ENCODE measurements at places on chromosomes 13 and 19.
A peak's percentile ranks its signal among the peaks of the same experiment; 100 is the strongest.

DNA sequence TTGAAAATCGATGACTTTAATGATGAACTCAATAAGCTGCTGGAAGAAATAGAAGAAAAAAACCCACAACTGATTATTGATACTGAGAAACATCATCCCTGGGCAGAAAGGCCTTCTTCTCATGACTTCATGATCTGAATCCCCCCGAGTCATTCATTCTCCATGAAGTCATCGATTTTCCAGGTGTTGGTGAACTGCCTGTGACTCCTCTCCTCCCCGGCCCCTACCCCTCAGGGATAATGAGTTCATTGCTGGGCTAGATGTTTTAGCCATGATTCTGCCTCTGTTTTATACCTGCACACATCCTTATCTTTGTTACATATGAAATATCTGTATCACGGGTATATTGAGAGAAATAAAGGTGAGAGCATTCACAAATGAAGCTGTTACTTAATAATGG lies 34.6 kb downstream of the NLRP2 start:
- H3K27ac ChIP-seq = no peak overlapping the region
- peaks cover 2% of the 10 kb centered on the region for H3K4me1 ChIP-seq
- no peak overlapping the region for H3K4me3 ChIP-seq

GRCh38 chr13:74056801-74057542 lies 77.2 kb downstream of the KLF12 start:
- H3K27ac ChIP-seq = no peak overlapping the region
- no peaks in the 10 kb centered on the region for H3K27me3 ChIP-seq

GRCh38 chr13:94063848-94064247 lies 415.6 kb downstream of the DCT start:
- no peak overlapping the region for H3K27ac ChIP-seq
- no peaks in the 10 kb centered on the region for H3K27me3 ChIP-seq
- H3K4me1 ChIP-seq = no peaks in the 10 kb centered on the region
- H3K4me3 ChIP-seq = no peak overlapping the region

DNA sequence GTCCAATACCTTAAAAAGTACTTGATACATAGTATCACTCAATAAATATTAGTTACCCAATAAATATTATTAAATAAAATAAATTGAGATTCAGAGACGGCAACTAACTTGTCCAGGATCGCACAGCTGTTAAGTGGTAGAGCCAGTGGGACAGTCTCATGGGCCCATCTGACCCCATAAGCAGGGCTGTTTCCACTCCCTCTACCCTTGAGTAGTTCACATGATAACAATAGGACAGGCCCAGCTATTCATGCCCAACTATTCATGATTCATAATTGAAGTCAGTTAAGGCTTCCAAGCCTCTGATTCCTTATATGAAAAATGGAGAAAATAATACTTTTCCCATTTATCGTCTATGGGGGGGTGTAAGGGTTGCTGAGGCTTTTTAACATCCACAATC lies 78.2 kb downstream of the C13orf42 start:
- no peaks in the 10 kb centered on the region for H3K36me3 ChIP-seq
- H3K4me3 ChIP-seq = no peak overlapping the region
- peaks cover 7% of the 10 kb centered on the region for H3K4me1 ChIP-seq
- H3K27me3 ChIP-seq = peaks cover 5% of the 10 kb centered on the region
- no peak for DNase-seq

GRCh38 chr13:113153810-113154748 lies 4.4 kb upstream of the PROZ start:
- H3K27me3 ChIP-seq = peaks cover 32% of the 10 kb centered on the region
- H3K36me3 ChIP-seq = peaks cover 3% of the 10 kb centered on the region
- peaks cover 18% of the 10 kb centered on the region for H3K4me1 ChIP-seq
- peak; percentile 35 for DNase-seq
- H3K27ac ChIP-seq = peak overlapping the region; percentile 72

- DNase-seq = peak; percentile 23
- H3K4me3 ChIP-seq = peak overlapping the region; percentile 4
- H3K27ac ChIP-seq = peak overlapping the region; percentile 77
- peaks cover 12% of the 10 kb centered on the region for H3K4me1 ChIP-seq
Observed at GRCh38 chr19:51114087-51114729, 6.0 kb upstream of the CTU1 start.

DNA sequence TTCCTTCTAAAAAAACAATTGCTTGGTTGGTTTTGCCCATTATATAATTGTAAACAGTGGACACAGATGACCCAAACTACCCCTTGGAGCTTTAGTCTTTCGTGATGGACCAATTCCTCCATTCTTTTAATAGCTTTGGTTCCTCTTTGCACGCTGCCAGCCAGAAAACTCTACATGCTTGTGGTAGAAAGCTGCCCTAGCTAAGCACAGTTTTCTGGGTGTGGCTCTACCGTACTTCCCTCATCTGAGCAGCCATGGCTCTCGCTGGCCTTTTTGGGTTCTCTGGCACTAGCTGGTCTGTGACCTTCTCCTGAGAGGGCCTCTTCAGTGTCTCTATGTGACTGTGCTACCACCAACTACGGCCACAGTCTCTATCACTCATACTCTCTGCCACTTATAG lies 29.9 kb upstream of the CEBPA start:
- no peaks in the 10 kb centered on the region for H3K36me3 ChIP-seq
- DNase-seq = no peak
- H3K27me3 ChIP-seq = peaks cover 2% of the 10 kb centered on the region
- H3K27ac ChIP-seq = no peak overlapping the region

DNA sequence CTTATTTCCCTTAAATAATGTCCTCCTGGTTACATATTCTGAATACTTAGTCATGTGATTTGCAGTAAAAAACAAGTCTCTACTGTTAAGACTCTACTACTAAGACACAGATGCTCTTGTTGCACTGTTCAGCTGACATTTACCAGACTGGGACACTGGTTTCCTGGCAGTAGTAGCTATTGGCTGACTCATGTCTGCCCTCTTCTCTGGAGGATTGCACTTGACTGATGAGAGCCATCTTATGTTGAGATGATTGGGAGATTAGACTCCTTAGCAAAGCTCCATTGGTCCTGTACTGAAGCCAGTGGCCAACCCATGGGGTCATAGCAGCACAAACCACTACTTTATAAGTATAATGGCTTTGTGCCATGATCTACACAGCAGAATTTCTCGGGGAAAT lies 1672.6 kb upstream of the PCDH20 start:
- H3K4me1 ChIP-seq = no peaks in the 10 kb centered on the region
- DNase-seq = no peak
- H3K27ac ChIP-seq = no peak overlapping the region
- H3K27me3 ChIP-seq = no peaks in the 10 kb centered on the region
- H3K36me3 ChIP-seq = no peaks in the 10 kb centered on the region

GRCh38 chr13:26881154-26881553 lies 120.6 kb upstream of the GPR12 start:
- H3K27me3 ChIP-seq = peaks cover 5% of the 10 kb centered on the region
- no peak overlapping the region for H3K4me3 ChIP-seq
- no peaks in the 10 kb centered on the region for H3K4me1 ChIP-seq
- H3K36me3 ChIP-seq = no peaks in the 10 kb centered on the region

- H3K4me3 ChIP-seq = no peak overlapping the region
- no peaks in the 10 kb centered on the region for H3K4me1 ChIP-seq
- DNase-seq = no peak
- H3K36me3 ChIP-seq = no peaks in the 10 kb centered on the region
- H3K27me3 ChIP-seq = peaks cover 6% of the 10 kb centered on the region
- H3K27ac ChIP-seq = no peak overlapping the region
Observed at GRCh38 chr19:4208385-4209094, 20.8 kb upstream of the EBI3 start.

- peaks cover 7% of the 10 kb centered on the region for H3K4me1 ChIP-seq
- peaks cover 4% of the 10 kb centered on the region for H3K36me3 ChIP-seq
- no peaks in the 10 kb centered on the region for H3K27me3 ChIP-seq
- H3K4me3 ChIP-seq = no peak overlapping the region
Observed at GRCh38 chr13:22099585-22099984, 428.7 kb downstream of the FGF9 start.

GRCh38 chr13:107928762-107929161 lies 286.6 kb downstream of the LIG4 start:
- no peak overlapping the region for H3K27ac ChIP-seq
- DNase-seq = no peak
- no peaks in the 10 kb centered on the region for H3K27me3 ChIP-seq

DNA sequence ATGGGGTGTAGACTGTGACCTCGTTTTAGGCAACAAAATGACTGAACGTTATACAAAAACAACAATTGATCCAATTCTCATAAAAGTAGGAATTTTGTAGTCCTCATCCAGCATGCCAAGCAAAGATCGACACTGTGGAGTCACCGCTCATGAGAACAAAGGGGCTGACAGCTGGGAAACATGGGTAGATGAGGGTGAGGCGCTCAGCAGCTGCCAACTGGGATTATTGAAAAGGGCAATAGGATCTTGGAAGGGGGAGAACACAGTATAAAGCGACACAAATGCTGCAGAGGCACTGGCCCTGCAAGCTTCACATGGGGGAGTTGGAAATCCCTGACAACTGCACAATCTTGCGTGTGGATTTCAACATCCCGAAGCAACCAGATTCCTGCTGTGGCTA lies 5.4 kb upstream of the ZNF765 start:
- H3K4me3 ChIP-seq = no peak overlapping the region
- no peak for DNase-seq
- peaks cover 5% of the 10 kb centered on the region for H3K4me1 ChIP-seq
- H3K36me3 ChIP-seq = peaks cover 20% of the 10 kb centered on the region
- H3K27ac ChIP-seq = no peak overlapping the region
- H3K27me3 ChIP-seq = no peaks in the 10 kb centered on the region

DNA sequence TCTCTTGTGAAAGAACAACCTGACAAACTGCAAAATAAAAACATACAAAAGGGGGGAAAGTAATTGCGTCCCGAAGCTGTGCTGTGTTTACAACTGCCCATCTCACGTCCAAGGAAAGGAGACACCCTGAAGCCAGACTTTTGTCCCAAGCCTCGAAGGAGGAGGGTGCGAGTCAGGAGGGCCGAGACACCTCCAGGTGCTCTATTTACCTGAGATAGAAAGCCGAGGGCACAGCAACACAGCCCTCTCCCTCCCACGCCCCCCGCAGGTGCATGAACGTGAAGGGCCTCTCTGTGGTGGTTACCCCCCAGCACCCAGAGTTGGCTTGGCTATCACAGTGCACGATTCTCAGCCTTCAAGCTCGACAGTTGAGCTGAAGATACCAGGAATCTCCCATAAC lies 33.2 kb downstream of the NLRP13 start:
- H3K27ac ChIP-seq = no peak overlapping the region
- H3K36me3 ChIP-seq = no peaks in the 10 kb centered on the region
- no peaks in the 10 kb centered on the region for H3K4me1 ChIP-seq
- no peak for DNase-seq

GRCh38 chr13:61908906-61909615 lies 493.4 kb upstream of the PCDH20 start:
- H3K27ac ChIP-seq = no peak overlapping the region
- H3K4me3 ChIP-seq = no peak overlapping the region
- H3K27me3 ChIP-seq = no peaks in the 10 kb centered on the region

GRCh38 chr13:35378939-35379338 lies 97.5 kb downstream of the MAB21L1 start:
- no peak overlapping the region for H3K27ac ChIP-seq
- DNase-seq = no peak
- H3K36me3 ChIP-seq = no peaks in the 10 kb centered on the region
- H3K4me1 ChIP-seq = no peaks in the 10 kb centered on the region
- no peaks in the 10 kb centered on the region for H3K27me3 ChIP-seq
- no peak overlapping the region for H3K4me3 ChIP-seq

- no peak overlapping the region for H3K27ac ChIP-seq
- H3K27me3 ChIP-seq = peaks cover 3% of the 10 kb centered on the region
- H3K4me1 ChIP-seq = no peaks in the 10 kb centered on the region
- no peak for DNase-seq
Observed at GRCh38 chr19:14632286-14632685, 42.4 kb downstream of the ADGRE3 start.

- H3K36me3 ChIP-seq = no peaks in the 10 kb centered on the region
- no peaks in the 10 kb centered on the region for H3K4me1 ChIP-seq
- no peak overlapping the region for H3K27ac ChIP-seq
- no peak overlapping the region for H3K4me3 ChIP-seq
- DNase-seq = no peak
Observed at GRCh38 chr13:99144306-99144705, 56.3 kb upstream of the UBAC2 start.

DNA sequence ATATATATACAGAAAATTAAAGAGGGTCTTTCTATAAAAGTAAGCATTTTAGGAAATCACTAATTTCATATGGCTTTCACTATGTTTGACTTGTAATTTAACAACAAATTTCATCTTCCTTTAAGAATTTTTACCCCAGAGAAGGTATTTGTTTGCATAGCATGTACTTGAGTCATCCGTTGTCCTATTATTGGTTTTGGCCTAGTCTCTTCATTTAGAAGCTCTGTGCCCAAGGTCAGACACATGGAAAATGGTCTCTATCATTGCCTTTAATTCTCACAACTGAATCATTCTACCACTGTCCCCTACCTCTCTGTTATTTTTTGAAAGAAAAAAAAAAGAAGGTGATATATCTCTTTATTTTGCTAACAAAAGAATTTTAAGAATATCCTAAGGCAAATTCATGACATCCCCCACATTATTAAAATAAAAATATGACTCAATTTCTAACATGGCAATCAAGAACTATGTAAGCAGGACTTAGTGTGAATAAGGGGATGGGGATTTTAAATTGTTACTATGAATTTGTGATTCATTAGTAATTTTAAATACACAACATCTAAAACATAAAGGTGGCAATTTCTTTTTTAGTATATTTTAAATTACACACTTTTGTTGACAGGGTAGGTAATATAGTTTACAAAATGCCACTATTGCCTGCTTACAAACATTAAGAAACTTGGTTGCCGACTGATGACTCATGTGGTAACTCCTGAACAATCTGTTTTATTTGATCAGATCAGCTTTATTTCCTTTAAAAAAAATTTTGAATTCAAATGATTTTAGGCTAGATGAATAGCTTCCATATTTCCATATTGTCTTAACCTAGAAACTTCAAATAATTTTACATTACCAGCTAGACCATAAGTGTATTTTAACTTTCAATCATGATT lies 13.9 kb downstream of the SLITRK5 start:
- H3K27ac ChIP-seq = no peak overlapping the region
- DNase-seq = no peak
- no peaks in the 10 kb centered on the region for H3K4me1 ChIP-seq
- no peaks in the 10 kb centered on the region for H3K27me3 ChIP-seq

GRCh38 chr19:31329819-31330218 lies 19.4 kb downstream of the TSHZ3 start:
- no peak overlapping the region for H3K4me3 ChIP-seq
- H3K27ac ChIP-seq = no peak overlapping the region
- H3K4me1 ChIP-seq = no peaks in the 10 kb centered on the region
- no peaks in the 10 kb centered on the region for H3K36me3 ChIP-seq
- no peak for DNase-seq

DNA sequence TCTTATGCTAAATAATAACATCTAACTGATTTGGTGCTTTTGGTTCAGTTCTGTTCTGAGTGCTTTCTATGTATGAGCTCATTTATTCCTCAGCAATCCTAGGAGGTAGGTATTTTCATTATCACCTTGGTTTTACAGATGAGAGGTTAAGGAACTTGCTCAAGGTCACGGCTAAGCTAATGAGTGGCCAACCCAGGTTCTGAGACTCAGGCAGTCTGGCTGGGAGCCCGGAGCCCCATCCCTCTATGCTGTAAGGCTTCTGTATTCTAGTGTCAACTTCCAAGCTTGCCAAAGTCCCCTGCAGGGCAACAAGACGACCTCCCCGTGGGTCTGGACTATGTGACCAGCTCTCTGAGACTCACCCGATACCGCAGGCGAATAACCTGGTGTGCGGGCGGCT lies 60.5 kb downstream of the PARP4 start:
- no peak for DNase-seq
- H3K27ac ChIP-seq = no peak overlapping the region
- no peak overlapping the region for H3K4me3 ChIP-seq
- no peaks in the 10 kb centered on the region for H3K4me1 ChIP-seq
- H3K27me3 ChIP-seq = no peaks in the 10 kb centered on the region
